AG09319 (cell line): ENCODE measurements at places on chromosomes 7 and 10.

DNA sequence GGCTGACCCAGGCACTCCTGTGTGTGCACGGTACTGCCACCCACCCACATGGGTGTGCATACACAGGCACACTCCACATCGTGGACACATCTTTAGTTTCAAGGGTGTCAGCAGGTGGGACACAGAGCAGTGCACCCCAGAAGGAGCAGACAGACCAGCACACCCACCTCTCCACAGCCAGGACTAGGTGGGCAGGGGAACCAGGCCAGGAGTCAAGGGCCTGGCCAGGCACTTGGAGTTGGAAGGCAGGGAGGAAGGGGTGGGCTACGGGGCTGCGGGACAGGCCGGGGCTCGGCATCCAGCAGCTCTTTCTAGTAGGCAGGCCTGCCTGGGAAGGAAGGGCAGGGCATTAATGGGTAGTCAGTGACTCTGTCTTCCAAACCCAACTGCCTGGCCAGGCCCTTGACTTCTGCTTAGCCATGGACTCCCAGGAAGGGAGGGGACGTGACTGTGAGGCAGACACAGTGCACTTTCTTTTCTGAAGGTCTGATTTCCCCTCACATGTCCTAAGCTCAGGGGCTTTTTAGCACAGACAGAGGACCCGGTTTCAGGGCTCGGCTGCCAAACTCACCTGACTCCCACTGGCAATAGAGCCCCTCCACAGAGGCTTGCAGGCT, 14.6 kb downstream of the RASGEF1A start:
- DNase-seq: no peak

DNA sequence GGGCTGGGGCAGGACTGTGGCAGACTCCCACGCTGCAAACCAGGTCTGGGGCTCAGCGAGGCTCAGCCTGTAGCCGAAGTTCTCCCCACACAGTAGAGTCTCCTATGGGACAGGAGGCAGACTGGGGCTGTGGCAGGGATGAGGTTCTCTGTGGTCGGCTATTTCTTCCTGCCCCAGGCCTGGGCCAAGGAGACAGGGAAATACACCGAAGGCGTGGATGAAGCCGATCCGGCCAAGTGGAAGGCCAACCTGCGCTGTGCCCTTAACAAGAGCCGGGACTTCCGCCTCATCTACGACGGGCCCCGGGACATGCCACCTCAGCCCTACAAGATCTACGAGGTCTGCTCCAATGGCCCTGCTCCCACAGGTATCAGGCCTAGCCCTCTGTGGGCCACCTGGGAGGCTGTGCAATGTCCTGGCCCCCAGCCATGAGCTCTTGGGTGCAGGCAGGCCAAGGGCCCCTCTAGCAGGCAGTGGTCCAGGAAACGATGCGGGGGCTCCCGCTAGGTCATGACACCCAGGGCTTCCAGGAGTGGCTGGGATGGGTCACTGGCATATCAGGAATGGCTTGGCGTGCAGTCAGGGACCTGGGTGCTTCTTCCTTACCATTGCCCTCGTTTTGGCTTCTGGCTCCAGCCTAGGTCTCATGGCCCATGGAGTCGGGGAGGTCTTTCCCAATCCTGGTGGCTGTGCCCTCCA, 8.1 kb downstream of the IRF5 start:
- no peak for DNase-seq

DNA sequence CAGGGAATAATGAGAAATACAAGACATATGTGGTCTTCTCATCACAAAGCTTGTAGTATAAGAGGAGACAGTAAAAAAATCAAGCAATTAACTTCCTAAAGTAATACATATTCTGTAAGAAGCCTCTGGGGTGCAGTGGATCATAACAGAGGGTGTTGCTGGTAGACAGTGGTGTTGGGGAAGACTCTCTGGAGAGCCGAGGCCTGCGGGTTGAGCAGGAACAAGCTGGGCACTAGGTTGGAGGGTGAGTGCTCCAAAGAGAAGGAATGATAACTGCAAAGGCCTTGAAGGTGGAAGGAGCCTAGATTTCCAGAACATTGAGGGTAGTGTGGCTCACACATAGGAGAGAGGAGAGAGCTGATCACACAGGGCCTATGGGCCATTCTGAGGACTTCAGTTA, 1.5 kb downstream of the GIMAP4 start:
- no peak for DNase-seq

GRCh38 chr7:47326808-47327207, 255.1 kb downstream of the TNS3 start:
- DNase-seq: no peak

DNA sequence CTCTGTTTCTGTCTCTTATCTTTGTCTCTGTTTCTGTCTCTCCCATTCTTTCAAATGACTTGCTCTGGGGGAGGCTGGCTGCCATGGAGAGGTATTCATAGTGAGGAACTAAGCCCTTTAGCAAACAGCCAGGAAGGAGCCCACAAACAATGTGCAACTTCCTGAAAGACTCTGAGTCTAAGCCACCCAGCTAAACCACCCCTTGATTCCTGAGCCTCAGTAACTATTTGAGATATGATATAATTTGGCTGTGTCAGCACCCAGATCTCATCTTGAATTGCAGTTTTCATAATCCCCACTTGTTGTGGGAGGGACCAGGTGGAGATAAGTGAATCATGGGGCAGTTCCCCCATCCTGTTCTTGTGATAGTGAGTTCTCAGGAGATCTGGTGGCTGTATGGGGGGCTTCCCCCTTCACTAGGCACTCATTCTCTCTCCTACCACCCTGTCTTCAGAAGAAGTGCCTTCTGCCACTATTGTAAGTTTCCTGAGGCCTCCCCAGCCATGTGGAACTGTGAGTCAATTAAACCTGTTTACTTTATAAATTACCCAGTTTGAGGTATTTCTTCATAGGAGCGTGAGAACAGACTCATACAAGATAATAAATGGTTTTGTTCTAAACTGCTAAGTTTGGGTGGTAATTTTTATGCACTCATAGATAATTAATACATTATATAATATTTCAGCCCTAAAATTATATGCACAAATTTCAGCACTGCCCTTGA, 121.2 kb upstream of the FOXP2 start:
- DNase-seq: no peak

- DNase-seq: peak; percentile 84
Measured at GRCh38 chr7:130891254-130892094, 157.5 kb upstream of the KLF14 start.

- DNase-seq: peak; percentile 4
Measured at GRCh38 chr10:62422068-62422590, 48.0 kb downstream of the ZNF365 start.

DNA sequence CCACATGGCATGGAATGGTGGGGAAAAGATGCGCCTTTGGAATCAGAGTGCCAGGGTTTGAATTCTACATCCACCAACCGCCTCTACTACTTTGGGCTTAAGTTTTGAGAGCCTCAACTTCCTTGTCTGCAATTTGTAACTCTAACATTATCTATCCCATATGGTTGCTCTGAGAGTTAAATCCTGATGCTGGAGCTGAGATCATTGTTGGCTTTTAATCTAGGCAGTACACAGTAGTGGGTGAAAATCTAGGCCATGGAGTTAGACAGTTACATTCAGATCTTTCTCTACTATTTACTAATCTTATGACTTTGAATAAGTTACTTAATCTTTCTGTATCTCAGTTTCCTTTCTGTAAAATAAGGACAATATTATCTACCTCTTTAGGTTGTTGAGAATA, 149.7 kb upstream of the AOAH start:
- no peak for DNase-seq

DNA sequence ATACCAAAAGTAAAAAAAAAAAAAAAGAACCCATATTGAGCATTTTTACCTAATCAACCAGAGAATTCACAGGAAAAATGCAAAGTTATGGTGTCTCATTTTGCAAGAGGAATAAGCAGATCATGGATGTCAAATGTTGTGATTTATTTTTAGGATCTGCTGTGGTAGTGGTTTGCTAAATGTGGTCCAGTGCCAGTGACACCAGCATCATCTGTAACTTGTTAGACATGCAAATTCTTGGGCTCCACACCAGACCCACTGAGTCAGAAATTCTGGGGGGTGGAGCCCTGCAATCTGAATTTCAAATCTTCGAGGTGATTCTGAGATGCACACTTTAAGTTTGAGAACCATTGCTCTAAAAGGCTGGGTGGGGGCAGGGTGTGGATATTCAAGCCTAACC, 30.1 kb upstream of the ZEB1 start:
- peak; percentile 46 for DNase-seq

GRCh38 chr10:10914144-10914543, 103.5 kb upstream of the CELF2 start:
- no peak for DNase-seq

GRCh38 chr10:129522041-129522585, 55.1 kb downstream of the MGMT start:
- no peak for DNase-seq

- no peak for DNase-seq
Measured at GRCh38 chr7:27375958-27376357, 133.4 kb downstream of the EVX1 start.

- no peak for DNase-seq
Measured at GRCh38 chr10:34498821-34499220, 316.3 kb downstream of the PARD3 start.

DNA sequence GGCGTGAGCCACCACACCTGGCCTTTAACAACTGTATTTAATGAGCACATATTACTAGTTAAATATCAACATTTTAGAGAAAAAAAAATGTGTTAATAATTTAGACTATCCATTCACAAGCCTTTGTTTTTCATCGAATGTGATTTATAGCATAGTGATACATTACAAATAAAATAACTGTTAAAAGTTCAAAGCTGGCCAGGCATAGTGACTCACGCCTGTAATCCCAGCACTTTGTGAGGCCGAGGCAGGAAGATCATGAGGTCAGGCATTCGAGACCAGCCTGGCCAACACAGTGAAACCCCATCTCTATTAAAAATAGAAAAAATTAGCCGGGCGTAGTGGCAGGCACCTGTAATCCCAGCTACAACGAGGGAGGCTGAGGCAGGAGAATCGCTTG, 72.7 kb downstream of the HACD1 start:
- no peak for DNase-seq

DNA sequence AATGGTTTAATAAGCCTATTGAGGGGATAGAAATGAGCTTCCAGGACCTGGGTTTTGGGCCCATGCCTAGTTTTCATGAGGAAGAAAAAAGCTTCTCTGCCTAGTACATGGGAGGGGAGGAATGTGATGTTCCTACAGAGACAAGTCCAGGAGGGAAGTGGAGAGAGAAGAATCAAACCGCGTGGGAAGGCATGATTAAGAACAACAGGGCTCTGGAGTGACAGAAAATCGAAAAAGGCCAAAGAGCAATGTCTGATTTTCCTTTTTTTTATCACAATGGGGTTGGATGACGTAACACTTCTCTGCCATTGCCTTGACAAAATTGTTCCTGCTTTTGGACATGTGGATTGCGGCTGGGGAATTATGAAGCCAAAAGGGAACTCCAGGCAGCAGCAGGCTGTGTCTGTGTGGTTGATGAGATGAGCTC, 258.6 kb downstream of the CXCL12 start:
- DNase-seq: no peak

DNA sequence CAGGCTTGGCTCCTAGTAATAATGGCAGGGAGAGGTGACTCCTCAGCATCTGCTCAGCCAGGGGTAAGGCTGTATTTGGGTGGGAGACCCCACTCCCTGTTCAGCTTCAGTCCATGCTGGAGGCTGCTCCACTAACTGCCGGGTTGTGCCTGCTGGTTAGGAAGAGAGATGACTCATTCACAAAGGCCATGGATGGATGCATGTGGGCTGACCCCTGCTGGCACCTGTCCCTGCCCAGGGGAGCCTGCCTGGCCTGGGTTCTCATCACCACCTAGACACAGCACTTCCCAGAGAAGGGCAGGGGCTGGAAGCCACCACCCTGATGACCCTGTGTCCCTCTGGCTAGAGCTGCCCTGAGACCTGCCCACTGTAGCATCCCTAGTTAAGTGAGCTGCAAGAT, 59.0 kb downstream of the VSTM4 start:
- DNase-seq: no peak

GRCh38 chr10:62166331-62167131, 102.1 kb downstream of the RTKN2 start:
- peak; percentile 75 for DNase-seq

DNA sequence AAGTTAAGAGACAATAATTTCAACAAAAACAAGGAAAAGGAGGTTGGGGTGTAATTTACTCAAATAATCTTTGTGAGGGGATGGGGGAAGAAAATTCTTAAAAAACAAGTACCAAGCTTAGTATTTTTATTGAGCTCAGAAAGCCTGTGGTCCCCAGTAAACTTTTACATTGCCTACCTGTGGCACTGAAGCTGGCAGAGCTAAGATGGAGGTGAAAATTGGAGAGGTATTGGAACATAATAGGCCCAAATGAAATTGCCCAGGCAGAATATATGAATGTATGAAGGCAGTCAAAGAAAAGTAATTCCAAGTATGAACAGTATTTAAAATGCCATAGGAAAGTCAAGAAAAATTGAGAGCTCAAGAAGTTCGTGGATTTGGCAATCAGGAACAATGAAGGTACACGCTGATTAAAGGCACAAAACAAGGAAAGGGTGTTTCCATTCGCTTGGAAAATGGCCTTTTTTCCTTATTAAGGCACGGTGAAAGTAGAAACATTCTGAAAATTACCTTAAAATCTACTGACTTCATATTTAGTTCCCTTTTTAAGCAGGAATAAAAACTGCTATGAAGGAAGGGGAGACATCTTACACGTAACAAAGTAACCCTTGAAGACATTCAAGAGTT, 3.4 kb upstream of the KMT2E start:
- no peak for DNase-seq

GRCh38 chr7:15856311-15856710, 169.8 kb upstream of the MEOX2 start:
- DNase-seq: no peak

DNA sequence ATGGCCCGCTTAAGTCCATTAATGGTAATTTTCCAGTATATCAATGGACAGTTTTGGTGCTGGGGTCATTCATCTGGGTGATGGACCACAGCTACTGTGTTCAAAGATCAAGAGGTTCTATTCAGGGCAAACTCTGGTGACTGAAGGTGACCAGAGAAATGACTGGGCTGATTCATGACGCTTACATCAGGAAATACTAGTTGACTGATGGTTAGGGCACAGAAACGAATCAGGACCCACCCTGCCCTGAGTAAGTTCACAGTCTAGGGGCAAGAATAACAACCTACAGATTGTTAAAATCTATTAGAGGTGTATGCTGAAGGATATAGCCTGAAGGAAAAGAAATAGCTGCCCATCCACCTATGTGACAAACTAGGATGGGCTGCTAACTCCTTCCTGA, 9.5 kb downstream of the NCAPG2 start:
- no peak for DNase-seq

- DNase-seq: no peak
Measured at GRCh38 chr10:133393401-133394063, 425 bp upstream of the MTG1 start.

DNA sequence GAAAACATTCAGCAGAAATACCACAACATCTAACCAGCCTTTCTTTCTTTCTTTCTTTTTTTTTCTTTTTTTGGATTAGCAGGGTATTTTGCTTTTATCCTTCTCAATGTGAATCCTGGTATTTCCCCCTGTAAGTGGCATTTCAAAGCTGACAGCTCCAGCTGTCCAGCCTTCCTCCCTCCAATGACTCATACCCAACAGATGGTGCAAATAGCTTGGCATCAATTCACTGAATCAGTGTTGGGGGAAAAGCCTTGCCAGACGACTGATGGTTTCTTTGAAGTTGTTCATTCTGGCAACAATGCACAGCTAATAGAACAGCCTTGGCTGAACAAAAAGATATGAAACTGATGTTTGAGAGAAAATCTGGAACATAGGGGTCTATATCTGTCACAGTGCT, 316.8 kb upstream of the STEAP1 start:
- no peak for DNase-seq
